ENCODE measurements at places on chromosomes 7 and 10. TPM values are rescaled to one million over a fixed set of nuclear protein-coding genes. Genes with fewer than 3 reads are reported as not detected.

TMEM120A gene
- total RNA-seq = 47.1 TPM

ADCY1 gene
- 2.5 TPM for total RNA-seq

COL1A2 gene
- total RNA-seq = 0.07 TPM

RARRES2 gene
- not detected for total RNA-seq

MPP7 gene
- 0.07 TPM for total RNA-seq

SLC29A3 gene
- 15.8 TPM for total RNA-seq

GNAT3 gene
- total RNA-seq = not detected

SEMA4G gene
- 8.0 TPM for total RNA-seq

PKD2L1 gene
- total RNA-seq = 0.03 TPM

MSS51 gene
- total RNA-seq = 0.71 TPM

TAS2R4 gene
- 0.15 TPM for total RNA-seq

ZNF777 gene
- 20.8 TPM for total RNA-seq

JCAD gene
- 8.2 TPM for total RNA-seq

ZNF746 gene
- total RNA-seq = 17.7 TPM

PIP gene
- 0.18 TPM for total RNA-seq

ELOVL3 gene
- 0.30 TPM for total RNA-seq

HKDC1 gene
- 15.2 TPM for total RNA-seq

LIPN gene
- not detected for total RNA-seq

CTAGE6 gene
- not detected for total RNA-seq

TAS2R41 gene
- total RNA-seq = not detected

MALRD1 gene
- not detected for total RNA-seq

KCNH2 gene
- 0.38 TPM for total RNA-seq

NEUROD6 gene
- not detected for total RNA-seq

HTR7 gene
- total RNA-seq = 0.10 TPM

DIP2C gene
- 9.4 TPM for total RNA-seq

ZNF804B gene
- total RNA-seq = not detected

KIN gene
- total RNA-seq = 11.9 TPM

AGMO gene
- total RNA-seq = 0.72 TPM

TSPAN33 gene
- 6.0 TPM for total RNA-seq

CYREN gene
- 73.5 TPM for total RNA-seq

EN2 gene
- 1.0 TPM for total RNA-seq

TMUB1 gene
- total RNA-seq = 36.3 TPM

GPRIN2 gene
- total RNA-seq = 37.6 TPM

PNLIPRP2 gene
- total RNA-seq = not detected

PNLIPRP3 gene
- total RNA-seq = not detected

GRID2IP gene
- not detected for total RNA-seq

RGR gene
- total RNA-seq = not detected

C10orf71 gene
- not detected for total RNA-seq

GATA3 gene
- 4.5 TPM for total RNA-seq
